ENCODE measurements at places on chromosomes 3 and 15. TPM values are rescaled to one million over a fixed set of nuclear protein-coding genes. Genes with fewer than 3 reads are reported as not detected.

GRCh38 chr3:23996095-23996524 is 51.0 kb downstream of the NR1D2 start:
- no peaks in the 10 kb centered on the region for H3K36me3 ChIP-seq
- no peak overlapping the region for H3K4me3 ChIP-seq
- no peaks in the 10 kb centered on the region for H3K27me3 ChIP-seq

DNA sequence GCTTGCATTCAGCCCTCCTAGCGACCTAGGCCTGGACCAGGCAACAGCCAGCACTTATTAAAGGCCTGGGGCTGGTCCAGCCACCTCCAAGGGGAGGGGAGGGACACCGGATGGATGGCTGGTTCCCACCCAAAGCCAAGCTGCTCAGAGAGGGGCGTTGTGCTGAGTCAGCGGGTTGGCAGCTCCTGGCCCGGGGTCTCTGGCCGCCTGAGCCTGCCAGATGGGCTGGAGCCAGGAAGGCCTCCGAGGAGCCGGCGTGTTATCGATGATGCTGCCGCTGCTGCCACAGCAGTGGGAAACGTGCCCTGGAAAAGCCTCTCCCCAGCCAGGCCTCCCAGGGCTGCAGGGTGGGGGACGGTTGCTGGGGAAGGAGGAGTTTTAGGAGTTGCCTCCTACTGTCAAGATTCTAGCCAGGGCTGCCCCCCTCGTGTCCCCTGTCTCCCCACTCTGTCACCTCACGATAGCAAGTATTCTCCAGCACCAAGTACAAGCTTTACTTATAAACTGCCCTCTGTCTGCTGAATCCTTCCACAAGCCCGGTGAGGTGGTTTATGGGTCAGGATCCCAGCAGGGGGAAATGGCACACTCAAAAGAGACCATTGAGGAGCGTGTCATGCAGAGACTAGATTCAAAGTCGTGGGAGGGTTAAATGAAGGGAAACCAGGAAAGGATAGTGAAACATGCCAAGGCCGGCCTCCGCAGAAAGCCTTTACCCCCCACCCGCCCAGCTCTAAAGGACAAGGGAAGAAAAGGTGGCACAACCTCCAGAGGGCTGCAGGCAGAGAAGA is 43.2 kb upstream of the TSEN2 start:
- H3K4me3 ChIP-seq, result no peak overlapping the region
- peaks cover 5% of the 10 kb centered on the region for H3K4me1 ChIP-seq
- no peak overlapping the region for H3K27ac ChIP-seq
- no peak for DNase-seq

The LRRC34 gene
- total RNA-seq, result 5.6 TPM

The MST1R gene
- total RNA-seq, result 0.67 TPM

The SNRPN gene
- total RNA-seq, result 212 TPM
